IMR-90 (cell line): ENCODE measurements at places on chromosomes 12 and 14.

DNA sequence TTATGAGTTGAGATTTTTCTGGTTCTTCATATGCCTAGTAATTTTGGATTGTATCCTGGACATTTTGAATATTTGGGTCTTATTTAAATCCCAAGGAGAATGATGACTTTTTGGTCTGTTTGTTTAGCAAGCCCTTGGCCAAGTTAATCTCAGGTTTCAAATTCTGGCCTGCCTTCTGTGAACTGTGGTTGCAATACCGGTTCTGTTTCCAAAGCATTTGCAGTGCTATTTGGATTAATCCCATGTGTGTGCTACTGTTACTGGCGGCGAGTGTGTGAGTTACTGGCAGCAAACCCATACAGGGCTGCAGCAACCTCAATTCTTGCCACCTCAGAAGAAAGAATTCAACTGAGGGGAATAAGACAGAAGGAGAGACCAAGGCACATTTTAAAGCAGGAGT lies 51.1 kb downstream of the TMEM260 start:
- peak; percentile 28 for DNase-seq

- no peak for DNase-seq
Measured at GRCh38 chr12:56172839-56173238, 14.7 kb downstream of the MYL6 start.

DNA sequence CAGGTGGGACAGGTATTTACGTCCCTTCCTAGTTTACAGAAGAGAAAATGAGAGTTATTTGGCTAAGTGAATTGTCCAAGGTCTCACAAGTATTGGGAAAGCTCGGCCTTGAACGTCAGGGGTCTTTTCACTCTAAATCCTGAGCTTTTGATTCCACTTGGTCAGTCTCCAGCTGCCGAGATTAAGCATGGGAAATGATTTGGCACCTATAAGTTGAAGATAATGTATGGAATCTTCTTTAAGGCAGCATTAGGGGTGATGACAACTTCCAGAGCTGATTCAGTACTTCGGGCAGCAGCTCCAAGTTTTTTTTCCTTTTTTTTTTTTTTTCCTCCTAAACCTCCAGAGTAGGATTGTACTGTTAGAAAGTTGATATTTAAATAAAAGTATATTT lies 722 bp downstream of the FAM234B start:
- no peak for DNase-seq

DNA sequence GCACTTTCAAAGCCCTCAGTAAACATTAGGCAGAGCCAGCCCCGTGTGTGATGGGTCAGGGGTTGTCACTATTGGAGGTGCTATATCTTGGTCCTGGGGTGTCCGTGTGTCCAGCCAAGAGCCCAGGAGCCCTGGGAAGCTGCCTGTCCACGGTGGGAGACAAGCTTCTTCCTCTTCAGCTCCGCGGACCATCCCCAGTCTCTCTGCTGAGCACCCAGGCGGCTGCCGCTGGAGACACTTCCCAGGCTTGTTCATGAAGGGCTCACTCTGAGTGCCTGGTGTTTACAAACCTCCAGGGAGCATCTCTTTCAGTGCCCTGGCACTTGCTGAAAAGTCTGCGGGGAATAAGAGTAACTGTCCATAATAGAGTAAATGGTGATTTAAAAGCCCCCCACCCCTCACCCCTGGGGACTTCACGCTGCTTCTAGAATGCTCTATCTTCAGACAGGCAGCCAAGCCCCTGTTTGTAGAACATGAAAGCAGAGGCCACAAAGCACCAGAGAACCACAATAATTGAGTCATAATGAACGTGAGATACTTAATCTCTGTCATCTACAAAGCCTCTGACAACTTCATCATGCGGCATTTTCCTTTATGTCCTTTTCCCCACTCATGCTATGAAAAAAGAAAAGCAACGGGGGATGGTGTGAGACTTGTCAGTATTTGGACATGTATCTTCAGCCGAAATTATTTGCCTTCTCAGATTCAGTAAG lies 178.6 kb downstream of the TMEM132C start:
- no peak for DNase-seq

DNA sequence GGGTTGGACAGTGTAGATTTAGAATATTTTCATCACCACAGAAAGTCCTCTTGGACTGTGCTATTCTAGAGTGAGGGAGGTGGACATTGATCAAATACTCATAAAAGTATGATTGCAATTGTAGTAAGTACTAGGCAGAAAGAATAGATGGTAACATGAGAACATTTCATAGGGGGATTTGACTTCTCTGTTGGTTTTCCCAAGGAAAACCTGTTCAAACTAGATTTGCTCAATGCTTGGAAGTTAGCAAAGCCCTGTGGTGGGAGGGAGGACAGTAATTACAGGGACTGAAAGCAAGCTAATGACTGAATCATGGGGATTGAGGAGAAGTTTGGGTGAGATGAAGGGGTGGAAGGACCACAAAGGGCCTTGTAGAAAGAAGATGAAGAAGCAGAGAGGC lies 24.4 kb upstream of the EID3 start:
- DNase-seq = no peak

GRCh38 chr12:88575361-88575970 lies 4.8 kb downstream of the KITLG start:
- no peak for DNase-seq

- DNase-seq = no peak
Measured at GRCh38 chr12:104583301-104583700, 126.6 kb downstream of the CHST11 start.

DNA sequence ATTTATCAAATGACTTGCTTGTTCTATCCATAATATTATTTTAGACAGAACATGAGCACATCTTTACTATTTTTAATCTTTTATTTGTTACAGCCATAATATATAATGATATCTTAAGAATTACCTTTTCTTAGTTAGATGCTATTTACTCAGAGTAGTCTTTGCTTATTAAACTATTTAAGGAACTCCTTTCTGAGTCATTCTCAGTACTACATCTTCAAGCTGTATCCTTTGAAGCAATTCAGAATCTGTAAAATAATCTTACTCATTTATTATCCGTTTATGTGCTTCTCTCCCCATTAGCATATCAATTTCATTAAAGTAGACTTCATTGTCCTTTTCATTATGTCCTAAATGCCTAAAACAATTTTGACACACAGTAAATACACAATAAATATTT lies 240.4 kb upstream of the FAR2 start:
- DNase-seq = peak; percentile 23

DNA sequence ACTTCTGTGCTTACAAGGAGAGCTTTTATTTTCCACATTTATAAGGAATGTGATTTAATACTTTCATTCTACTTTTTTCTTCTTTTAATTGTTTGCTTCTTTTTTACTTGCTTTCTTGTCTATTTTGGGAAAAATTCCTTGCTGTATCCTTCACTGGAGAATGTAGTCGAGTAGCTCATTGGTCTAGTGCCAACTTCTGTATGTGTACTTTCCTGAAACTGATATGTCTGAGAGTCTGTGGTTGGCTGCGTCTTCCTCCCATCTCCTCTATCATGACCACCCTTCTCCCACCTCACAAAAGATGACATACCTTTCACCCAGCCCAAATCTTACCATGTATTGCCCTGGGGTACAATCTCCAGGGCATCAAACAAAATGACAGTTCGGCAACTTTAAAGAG lies 51.8 kb downstream of the MSRB3 start:
- DNase-seq = peak; percentile 69

DNA sequence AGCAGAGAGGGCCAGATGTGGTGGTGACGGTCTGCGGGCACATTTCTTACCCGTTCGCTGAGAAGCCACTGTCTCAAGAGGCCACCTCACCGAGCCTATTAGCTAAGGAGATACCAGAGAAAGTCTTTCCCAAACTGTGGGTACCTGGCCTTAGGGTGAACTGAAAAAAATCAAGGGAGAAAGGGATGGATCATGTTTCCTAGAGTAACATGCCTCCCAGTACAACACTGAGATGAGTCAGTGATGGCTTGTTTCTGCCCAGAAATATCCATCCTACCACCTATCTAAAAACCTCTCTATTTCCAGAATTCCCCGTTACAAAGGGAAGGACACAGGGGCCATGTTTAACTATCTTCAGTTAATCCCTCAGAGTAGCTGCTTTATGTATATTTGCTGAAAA lies 83.7 kb downstream of the LMNTD1 start:
- DNase-seq = peak; percentile 61

GRCh38 chr12:30457621-30458289 lies 237.9 kb downstream of the IPO8 start:
- peak; percentile 64 for DNase-seq

- DNase-seq = no peak
Measured at GRCh38 chr14:22888662-22889061, 5.6 kb downstream of the REM2 start.

- DNase-seq = no peak
Measured at GRCh38 chr14:65915125-65915524, 502.6 kb downstream of the FUT8 start.

DNA sequence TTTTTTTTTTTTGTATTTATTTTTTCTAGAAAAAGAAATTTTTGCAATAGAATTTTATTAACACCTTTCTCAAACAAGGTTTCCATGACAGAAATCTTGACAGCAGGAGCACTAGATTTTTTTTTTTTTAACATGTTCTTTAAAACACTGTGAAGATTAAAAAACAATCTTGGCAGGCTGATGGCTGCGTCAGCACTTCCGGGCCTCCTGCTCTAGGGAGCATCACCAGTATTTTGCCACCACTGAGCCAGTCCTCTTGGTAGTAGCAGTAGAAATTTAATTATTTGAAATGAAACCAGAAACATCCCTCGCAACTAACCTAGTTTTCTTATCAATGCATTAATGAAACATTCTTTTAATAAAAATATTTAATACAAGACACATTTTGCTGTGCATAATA lies 99.6 kb downstream of the APAF1 start:
- DNase-seq = no peak

DNA sequence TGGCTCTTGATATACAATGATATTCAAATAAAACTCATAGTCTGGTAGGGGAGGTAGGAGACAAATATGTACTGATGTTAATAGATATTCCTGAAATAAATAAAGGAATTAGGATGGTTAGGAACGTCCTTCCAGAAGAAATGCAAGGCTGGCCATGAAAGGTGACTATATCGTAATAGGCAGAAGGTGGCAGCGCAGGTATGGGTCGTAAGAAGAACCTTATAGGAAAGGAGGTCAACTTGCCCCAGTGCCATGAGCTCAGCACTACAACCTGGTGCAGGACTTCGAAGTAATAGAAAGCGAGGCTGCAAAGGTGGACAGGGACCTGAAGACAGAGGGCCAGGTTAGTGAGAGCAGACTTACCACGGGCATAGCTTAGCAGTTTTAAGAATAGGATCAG lies 55.3 kb upstream of the FGD4 start:
- DNase-seq = no peak

GRCh38 chr14:66568220-66568619 lies 60.3 kb downstream of the GPHN start:
- no peak for DNase-seq

DNA sequence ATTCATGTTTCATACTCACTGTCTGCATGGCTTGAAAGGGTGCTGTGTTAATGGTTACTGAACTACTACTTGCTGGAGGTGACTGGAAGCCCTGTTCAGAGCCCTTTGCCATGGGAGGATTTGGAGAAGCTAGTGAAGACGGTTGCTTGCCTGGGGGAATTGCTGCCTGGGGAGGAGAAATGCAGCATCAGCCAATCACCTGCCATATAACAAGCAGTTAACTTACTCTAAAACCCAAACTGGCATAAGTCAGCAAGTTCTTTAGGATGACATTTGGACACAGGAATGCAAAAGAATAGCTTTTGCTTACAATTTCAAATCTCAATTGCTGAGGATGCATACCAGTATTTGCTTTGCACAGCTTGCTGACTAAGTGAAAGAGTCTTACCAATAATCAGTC lies 23.4 kb upstream of the IPO8 start:
- DNase-seq = peak; percentile 85

GRCh38 chr12:115998794-115999478 lies 278.6 kb downstream of the MED13L start:
- DNase-seq = peak; percentile 9

- DNase-seq = no peak
Measured at GRCh38 chr12:54239620-54240019, 40.3 kb downstream of the CBX5 start.

GRCh38 chr14:102131741-102132140 lies 8.0 kb upstream of the WDR20 start:
- DNase-seq = peak; percentile 5

GRCh38 chr14:96192975-96193805 lies 11.4 kb upstream of the BDKRB2 start:
- no peak for DNase-seq

DNA sequence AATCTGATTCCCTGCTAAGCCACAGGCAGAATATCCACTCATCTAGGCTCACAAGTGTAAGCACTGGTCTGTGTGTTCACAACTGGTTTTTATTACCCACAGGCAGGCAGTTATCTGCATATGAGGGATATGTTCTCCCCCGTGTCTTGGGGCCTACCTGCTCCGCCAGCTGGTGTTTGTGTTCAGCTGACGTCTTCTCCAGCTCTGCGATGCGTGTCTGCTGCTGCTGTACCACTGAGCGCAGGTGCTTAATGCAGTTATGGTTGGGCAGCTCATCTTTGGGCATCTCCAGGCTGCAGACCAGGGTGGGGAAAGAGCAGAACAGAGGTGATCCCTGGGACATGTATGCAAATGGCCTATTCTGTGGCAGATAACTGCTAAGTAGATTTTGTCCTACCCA lies 13.7 kb downstream of the RNF41 start:
- DNase-seq = no peak

- DNase-seq = no peak
Measured at GRCh38 chr12:44389896-44390295, 486.2 kb downstream of the NELL2 start.

GRCh38 chr12:57614178-57614947 lies 3.1 kb downstream of the ARHGEF25 start:
- peak; percentile 15 for DNase-seq

DNA sequence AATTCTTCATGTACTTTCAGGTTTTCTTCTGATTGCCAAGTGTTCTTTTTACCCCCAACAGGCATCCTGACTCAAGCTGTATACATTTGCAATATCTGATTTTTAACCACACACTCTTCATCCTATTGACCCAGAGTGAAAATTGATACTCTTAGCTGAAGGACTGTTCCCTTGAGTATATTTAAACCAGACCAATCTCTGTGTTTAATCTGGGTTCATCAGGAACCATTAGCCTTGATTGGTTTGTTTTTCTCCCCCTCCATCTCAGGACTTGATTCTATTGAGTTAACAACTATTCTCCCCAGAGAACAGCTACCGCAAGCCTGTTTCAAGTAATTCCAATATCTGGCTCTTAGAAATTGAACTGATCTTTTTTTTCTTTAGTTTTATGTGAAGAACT lies 222.3 kb upstream of the NOVA1 start:
- DNase-seq = no peak

GRCh38 chr12:92673756-92674155 lies 29.0 kb upstream of the PLEKHG7 start:
- DNase-seq = no peak

DNA sequence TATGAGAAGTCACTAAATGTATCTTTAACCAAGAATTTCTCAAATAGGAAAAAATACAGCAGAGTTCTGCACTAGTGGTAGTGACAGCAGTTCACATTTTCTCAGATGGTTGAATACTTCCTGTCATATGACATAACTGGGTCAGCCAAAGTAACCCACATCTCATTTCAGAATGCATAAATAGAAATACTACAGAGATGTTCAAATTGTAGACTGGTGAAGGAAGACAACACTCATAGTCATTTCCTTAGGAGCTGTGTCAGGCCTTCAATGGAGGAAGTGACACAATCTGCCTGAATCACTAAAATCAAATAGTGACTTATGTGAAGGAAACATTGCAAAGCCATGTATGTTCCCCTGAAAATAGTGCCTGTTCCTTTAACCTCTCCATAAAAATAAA lies 32.4 kb downstream of the FERMT2 start:
- DNase-seq = peak; percentile 81
